ENCODE measurements at places on chromosomes 2 and 18.

DNA sequence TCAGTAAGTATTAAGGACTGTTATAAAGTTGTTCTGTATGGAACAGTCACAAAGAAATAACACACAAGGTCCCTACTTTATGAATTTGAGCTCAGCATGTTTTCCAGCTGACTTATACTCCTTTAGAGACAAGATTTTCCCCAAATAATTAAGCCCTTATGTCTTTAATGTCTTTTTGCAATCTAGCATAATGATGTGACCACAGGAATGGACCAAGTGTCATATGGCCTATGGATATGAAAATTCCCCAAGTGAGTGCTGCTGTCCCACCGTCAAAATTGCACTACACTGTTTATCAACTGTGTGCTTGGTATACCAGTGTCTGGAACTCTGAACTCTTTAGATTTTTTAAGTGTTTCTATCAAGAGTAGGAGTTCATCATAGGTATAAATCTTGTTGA lies 369.6 kb downstream of the PID1 start:
- no peak for DNase-seq

GRCh38 chr2:165839610-165840009 lies 45.6 kb upstream of the GALNT3 start:
- no peak for DNase-seq

DNA sequence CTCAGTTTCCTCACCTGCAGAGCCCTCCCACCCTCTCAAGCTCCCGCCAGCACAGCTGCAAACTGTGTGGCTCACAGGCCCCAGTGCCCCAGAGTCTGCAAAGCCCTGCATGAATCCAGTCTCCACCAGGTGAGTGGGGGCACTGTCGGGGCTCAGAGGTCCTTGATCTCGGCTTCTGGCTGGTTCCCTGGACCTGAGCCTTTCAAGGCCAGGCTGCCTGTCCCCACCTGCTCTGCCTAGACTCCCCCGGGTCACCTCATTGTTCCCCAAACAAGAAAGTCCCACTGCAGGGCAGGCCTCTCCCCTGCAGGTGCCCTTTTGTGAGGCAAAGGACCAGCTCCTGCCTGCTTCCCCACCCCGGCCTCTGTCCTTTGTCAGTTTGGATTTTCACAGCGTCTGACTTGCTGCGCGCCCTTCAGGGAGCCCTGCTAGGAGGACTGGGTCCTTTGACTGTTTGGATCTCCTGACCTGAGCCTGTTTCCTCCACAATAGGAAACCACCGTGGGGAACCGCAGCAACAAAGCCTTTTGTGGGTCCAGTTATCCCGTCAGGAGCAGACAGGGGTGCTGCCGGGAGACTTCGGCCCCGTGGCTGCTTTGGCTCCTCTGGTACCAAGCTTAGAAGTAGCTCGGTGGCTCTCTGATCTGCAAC lies 200.5 kb upstream of the HDAC4 start:
- DNase-seq = no peak

DNA sequence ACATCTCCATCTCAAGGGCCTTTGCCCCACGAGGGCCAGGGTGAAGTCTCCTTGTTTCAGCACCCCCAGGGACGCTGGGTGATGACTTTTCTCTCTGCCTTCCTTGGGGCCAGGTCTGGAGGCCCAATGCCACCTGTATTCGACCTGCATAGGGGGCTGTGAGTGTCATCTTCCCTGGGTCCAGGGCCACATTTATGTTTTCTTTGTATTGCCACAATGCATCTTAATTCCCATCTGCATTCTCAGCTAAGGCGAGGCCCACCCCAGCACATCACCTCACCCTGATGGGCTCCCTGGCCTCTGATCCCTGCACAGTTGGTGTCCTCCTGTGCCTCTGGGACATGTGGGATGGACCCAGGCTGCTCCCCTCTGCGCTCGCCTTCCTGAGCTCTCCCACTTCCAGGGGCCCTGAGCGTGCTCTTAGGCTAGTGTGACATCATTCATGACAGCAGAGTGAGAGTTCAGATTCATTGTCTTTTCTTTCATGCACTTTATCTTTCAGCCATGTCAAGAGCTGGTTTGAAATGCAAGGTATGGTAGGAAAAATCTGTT lies 122.0 kb upstream of the COPS8 start:
- DNase-seq = no peak

GRCh38 chr18:78309924-78310323 lies 669.7 kb upstream of the SALL3 start:
- no peak for DNase-seq

DNA sequence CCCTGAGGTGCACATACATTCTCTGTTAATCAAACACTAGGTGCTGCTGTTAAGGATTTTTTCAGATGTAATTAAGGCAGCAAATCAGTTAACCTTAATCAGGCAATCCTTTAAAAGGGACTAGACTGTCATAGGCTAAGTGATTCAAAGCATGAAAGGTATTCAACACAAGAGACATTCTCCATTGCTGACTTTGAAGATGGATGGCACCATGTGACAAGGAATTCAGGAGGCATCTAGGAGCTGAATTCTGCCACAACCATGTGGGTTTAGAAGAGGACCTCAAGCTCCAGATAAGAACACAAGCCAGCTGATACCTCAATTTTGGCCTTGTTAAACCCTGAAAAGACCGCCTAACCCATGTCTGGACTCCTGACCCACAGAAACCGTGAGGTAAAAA lies 84.0 kb downstream of the SMAD2 start:
- no peak for DNase-seq

DNA sequence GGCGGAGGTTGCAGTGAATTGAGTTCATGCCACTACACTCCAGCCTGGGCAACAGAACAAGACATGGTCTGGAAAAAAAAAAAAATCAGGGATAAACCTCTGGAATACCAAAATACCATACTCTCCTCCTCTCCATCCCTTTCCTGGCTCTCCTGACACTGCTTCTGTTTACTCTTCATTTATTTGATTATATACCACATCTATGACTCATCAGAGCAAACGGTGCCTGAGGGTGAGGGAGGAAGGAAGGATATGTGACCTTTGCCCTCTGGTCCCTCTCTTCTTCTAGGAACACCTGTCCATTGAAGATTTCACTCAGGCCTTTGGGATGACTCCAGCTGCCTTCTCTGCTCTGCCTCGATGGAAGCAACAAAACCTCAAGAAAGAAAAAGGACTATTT lies 30.0 kb downstream of the VIL1 start:
- DNase-seq = no peak

GRCh38 chr2:72115110-72116080 lies 32.3 kb downstream of the CYP26B1 start:
- DNase-seq = no peak

GRCh38 chr2:172790404-172790803 lies 54.8 kb downstream of the RAPGEF4 start:
- no peak for DNase-seq

GRCh38 chr2:119011162-119011909 lies 69.3 kb downstream of the MARCO start:
- DNase-seq = no peak

GRCh38 chr2:197514754-197515153 lies 1.1 kb upstream of the MOB4 start:
- no peak for DNase-seq

DNA sequence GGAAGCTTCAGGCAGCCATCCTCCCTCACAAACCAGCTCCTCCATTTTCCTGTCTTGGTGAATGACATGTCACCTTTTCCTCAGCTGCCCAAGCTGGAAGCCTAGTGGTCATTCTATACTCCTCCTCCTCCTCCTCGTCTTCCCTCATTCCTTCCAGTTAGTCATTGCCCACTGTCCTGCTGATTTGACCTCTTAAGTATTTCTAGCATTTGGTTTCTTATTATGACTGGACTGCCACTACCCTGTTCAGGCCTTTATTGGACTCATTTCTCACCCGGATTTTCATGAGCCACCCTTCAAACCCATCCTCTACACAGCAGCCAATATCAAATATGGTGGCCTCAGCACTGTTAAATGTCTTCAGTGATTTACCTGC lies 21.9 kb upstream of the MGAT5 start:
- no peak for DNase-seq

DNA sequence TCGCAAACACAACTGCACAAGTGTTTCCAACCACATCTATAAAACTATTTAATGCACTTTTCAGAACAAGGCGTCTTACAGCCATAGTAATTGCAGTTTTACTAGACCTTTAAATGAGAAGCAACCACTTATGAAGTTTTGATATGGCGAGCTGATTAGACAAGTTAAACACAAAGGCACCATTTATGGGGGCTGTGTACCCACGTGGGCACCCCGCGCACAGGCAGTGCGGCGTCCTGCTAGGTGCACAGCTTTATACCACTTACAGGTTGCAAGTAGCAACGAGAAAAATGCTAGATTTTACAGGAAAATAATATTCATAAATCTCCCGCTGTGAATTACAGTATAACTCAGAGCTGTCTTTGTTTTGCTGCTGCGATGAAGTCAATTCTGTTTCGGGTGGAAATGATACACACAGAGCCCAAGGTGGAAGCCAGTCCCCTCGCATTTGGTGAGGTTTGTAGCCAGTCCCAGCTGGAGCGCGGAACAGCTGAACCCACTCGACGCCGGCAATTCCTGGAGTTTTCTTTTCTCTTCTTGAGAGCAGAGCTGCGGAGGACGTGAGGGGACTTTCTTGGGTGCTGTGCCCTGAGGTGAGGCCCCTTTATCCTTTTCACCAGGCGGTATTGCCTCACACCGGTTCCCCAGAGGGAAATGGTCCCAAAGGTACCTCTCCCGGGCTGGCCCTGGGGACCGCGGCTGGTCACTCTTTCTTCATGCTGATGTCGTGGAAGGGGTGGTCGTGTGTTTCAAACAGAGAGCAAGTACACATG lies 76.7 kb downstream of the PTGR3 start:
- DNase-seq = no peak

DNA sequence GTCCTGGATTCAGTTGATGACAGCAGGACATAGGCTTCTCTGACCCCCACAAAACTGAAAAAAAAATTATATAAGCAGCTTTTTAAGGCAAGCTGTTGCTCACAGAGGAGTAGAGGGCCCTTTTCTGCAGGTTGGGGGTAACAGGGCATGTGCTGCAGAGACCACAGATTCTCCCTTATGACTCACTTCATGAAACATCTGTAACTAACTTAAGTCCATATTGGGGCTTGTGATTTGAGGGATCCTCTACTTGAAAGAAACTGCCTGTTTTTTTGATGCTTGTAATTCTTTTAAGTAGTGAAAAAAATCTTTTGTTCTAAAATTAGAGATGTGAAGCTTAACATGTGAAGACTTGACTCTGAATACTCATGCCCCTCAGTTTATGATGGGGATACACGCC lies 33.4 kb downstream of the XRCC5 start:
- DNase-seq = peak; percentile 11

- DNase-seq = no peak
Measured at GRCh38 chr2:202040079-202040844, 6.6 kb downstream of the FZD7 start.

- DNase-seq = no peak
Measured at GRCh38 chr2:15826273-15826717, 114.1 kb upstream of the MYCN start.

- DNase-seq = no peak
Measured at GRCh38 chr2:135845997-135846396, 9.0 kb upstream of the LCT start.

DNA sequence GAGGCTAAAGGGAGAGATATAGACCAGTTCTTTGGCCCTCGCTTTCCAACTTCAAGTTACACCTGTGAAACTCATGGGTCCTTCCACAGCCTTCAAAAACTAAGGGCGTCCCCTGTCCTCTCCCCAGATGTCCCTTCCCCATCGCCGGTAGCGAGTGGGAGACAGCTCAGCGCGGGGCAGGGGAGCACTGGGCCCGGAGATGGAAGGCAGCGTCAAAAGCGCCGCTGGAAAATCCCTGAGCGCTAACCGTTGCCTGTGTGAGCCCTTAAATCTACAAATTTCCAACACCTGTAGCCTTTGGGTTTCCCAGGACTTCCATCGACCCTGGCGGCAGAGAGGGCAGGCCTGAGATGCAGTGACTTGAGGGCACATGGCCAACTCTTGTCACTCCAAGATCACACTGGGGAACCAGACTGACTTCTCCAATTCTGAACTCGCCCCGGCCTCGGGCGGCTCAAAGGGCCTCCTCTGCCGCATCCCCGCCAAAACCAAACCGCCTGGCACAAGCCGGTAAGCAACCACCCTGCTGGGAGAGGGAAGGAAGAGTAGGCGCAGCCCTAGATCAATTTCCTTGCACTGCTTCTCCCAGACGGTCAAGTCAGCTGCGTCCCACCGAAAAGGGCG lies 879 bp upstream of the EPAS1 start:
- no peak for DNase-seq

- no peak for DNase-seq
Measured at GRCh38 chr2:50221106-50221505, 810.8 kb downstream of the NRXN1 start.

- no peak for DNase-seq
Measured at GRCh38 chr2:125313806-125314205, 1288.7 kb downstream of the CNTNAP5 start.

- DNase-seq = peak; percentile 61
Measured at GRCh38 chr2:68387408-68388350, 22.6 kb downstream of the PLEK start.

GRCh38 chr2:111688482-111688881 lies 195.5 kb downstream of the ANAPC1 start:
- no peak for DNase-seq

Measured in CD4-positive, alpha-beta T cell treated with Interleukin-4 for 4 hours (primary cell).